ENCODE measurements at places on chromosomes 5 and 9.
A peak's percentile ranks its signal among the peaks of the same experiment; 100 is the strongest.

DNA sequence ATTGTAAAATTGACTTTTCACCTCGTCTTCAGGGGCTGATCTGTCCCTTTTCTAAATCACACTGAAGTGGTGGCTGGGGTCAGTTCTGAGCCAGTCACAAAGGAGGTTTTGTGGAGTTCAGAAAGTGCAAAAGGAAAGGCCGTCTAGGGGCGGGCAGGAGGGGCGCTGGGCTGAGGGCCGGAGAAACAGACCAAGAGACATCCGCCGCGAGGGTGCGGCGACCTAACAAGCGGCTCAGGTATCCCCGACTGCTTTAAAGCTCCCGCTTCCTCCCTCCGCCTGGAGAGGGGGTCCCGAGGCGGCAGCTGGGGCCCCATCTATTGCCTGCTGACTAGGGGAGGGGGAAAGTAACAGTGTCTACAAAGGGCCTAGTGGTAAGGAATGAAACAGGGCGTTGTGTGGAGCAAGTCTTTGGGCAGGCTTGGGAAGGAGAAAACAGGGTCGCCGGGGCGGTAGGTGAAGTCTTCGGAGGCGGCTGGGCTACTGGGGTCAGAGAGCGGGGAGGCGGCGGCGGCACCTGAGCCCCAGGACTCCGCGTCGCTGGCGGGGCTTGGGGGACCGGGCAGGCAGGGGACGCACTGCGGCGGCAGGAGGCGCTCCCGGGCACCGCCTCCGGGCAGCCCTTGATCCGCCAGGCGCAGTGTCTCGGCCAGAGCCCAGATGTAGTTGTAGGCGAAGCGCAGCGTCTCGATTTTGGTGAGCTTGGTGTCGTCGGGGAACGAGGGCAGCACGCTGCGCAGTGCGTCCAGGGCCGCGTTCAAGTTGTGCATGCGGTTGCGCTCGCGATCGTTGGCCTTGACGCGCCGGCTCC is 950 bp downstream of the NEUROG1 start:
- no peak for DNase-seq

DNA sequence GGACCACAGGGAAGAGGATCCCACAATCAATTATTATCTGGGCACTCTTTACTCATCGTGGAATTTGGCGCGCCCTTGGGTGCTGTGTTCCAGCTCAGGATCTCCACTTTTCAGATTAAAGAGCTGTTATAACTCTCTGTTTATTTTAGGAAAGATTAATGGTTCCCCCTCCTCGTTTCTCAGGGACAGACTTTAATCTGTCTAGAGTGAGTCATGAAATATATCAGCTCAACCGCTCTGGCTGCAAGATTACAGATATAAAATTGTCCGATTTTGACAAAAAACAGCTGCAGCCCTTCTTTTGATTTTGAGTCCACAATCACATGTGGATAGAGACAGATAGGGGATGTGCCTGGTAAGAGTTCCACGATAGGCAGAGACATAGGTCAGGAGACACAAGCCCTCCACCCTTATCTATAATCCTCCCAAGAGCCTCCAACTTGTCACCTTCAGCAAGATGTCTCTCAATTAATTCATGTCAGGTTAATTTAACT is 77.6 kb upstream of the ANKRD55 start:
- DNase-seq: no peak

DNA sequence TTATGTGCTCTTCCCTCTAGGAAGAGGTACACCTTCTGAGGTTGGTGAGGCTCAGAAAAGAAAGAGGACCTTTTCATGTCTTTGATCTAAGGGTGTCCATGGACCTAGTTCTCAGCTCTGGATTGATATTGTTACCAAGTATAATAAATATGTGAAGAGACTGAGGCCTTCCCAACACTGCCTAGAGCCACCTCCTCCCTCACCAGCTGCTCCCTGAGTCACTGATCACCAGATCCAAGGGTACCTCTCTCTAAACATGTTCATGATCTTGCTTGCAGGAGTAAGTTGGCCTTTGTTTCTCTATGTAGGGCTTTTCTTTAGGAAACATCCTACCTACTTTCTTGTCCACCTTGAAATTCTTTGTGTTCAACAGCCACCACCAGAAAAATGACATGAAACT is 218.8 kb upstream of the ADRA1B start:
- no peak for DNase-seq

DNA sequence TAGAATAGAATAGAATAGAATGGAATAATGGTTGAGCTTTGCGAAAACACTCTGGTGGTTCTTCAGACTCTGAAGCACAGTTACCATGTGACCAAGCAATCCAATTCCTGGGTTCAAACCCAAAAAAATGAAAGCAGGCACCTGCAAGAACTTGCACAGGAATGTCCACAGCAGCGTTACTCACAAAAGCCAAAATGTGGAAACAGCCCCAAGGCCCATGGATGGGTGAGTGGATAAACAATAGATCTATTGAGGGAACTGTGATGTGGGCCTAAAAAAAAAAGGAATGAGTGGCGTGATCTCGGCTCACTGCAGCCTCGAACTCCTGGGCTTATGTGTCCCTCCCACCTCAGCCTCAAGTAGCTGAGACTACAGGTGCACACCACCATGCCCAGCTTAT is 21.4 kb upstream of the TMEM250 start:
- DNase-seq: no peak

DNA sequence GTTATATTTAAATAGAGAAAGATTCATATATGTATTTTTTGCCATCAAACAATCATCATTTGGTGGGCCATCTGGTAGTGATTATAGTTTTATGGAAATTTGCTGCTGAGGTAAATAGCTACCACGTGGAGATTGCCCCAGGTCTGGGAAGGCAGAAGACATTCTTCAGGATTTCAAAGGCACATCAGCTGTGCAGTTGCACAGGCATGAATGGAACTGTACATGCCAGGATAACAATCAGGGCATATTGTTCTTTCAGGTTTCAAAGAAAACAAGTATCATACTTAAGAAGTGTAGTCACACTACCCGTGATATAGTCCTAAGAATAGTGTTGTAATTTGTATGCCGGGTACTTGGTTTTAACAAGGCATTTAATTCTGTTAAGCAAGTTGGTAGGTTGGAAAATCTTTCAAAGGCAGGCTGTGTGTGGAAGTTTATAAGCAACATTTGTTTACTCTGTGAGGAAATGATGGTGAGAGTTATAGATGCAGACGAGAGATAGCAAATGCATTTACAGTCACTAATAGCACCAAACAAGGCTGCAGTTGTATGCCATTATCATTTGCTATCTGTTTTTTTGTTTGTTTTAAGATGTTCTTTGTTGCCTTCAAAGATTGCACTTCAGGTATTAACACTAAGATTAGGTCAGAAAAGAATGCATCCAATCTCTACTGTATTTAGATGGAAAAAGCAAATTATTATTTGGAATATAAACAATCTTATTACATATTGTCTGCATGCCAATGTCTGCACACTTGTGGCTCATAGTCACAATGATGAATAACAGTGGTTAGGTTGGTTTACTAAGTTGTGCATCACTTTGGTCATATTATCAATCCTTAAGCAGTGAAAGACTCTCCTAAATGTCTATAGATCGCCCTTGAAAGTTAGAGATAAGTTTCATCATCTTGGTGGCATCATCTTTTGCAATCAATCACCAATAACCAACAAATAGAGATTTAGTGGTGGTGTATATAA is 55.3 kb downstream of the RPS23 start:
- DNase-seq: no peak

DNA sequence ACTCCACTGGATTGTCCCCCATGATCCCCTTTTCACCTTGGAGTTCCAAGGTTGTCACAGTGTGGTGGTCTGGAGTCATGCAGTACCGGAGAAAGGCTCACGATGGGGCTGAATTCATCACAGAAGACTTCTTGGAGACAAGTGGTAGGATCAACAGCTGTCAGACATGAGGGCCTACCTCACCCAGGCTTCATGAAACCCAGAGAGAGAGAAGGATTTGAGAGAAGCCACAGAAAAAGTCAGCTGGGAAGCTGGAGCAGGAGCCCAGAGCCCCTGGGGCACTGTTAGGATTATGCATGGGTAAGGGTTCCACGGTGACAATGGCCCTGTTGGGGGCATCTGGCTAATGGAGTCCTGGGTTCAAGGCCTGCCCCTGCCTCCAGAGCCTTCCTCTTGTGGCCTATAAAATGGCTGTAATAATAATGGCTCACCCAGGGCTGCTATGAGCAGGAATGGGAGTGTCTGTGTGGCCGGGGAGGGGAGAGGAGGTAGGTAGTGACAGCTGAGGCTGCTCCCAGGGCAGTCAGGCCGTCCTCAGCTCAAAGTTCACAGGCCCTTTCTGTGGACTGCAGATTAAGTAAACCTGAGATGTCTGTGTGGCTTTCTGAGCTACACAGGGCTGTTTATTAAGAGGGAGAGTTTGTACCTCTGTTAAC is 910 bp downstream of the TRIM14 start:
- no peak for DNase-seq

- DNase-seq: no peak
Observed at GRCh38 chr5:50738864-50739263, 72.4 kb downstream of the PARP8 start.

DNA sequence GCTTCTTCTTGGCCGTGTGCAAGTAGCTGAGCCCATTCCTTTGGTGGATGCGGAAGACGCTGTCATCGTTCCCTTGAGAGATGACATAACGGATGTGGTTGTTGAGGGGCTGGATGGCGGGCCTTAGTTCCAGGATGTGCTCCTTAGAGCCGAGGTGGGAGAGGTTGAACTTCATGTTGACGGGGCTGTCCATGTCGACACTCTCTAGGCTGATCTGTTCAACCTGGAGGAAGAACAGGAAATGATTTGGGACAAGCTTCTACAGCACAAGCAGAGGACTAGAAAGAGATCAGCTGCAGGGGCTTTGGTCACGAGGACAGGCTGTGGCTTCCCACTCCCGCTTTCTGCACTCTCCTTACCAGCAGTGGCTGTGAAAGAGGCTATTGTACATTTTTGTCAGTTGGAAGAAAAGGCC is 176.0 kb downstream of the SLC12A2 start:
- no peak for DNase-seq

- no peak for DNase-seq
Observed at GRCh38 chr5:122184676-122185255, 55.4 kb downstream of the ZNF474 start.

GRCh38 chr5:63401436-63402046 is 560.7 kb downstream of the HTR1A start:
- peak; percentile 39 for DNase-seq

DNA sequence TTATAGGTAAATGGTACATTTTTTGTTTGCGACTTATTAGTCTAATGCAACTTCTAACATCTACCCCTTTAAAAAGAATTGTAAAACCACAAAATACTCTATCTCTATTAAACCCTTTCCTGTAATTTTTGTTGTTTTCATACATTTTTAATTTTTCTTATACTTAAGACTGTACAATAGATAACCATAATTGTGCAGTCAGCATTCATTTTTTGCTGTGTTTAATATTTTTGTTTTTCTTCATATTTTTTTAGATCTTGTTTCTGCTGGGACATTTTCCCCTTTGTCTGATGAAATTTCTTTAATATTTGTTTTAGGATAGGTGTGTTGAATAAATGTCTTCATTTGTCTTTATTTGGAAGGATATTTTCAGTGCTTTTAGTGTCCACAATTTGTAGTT is 19.9 kb downstream of the OR1J1 start:
- DNase-seq: no peak

DNA sequence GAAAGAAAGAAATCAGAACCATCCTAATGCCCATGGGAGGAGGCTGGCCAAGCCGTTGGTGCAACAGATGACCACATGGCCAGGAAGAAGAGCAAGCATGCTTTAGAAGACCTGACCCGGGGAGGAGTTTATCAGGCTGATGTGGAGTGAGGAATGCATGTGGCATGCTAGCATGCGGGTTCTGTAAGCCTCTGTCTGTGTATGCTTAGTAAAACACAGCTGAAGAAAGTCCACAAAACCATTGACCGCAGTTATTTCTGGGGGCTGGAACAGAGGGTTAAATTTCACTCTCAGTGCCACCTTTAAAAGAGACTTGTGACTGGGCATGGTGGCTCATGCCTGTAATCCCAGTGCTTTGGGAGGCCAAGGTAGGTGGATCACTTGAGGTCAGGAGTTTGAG is 19.1 kb downstream of the GFI1B start:
- DNase-seq: no peak

GRCh38 chr9:6219040-6219439 is 3.4 kb downstream of the IL33 start:
- no peak for DNase-seq

DNA sequence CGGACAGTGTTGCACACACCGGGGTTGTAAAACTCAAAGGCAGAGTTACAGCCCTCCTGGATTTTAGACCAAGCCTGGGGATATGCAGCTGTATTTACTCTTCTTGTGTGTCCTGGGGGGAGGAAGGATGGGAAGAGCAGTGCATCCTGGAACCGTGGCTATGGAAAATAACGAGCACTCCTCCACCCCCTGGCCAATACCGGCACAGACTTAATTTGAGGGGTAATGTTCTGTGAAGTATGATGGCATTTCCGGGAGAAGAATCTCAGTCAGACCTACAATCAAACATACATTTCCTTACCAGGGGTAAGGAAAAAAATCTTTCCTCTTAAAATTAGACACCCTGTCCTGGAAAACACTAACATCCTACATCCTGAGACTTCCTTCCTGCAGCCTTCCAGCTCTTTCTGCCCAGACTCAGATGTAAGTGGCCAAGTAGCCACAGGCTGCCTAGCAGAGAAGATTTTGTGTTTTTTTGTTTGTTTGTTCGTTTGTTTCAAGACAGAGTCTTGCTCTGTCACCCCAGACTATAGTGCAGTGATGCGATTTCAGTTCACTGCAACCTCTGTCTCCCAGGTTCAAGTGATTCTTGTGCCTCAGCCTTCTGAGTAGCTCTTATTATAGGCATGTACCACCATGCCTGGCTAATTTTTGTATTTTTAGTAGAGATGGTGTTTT is 11.0 kb upstream of the ERMP1 start:
- no peak for DNase-seq

GRCh38 chr9:16145196-16145950 is 592.5 kb downstream of the CCDC171 start:
- no peak for DNase-seq

DNA sequence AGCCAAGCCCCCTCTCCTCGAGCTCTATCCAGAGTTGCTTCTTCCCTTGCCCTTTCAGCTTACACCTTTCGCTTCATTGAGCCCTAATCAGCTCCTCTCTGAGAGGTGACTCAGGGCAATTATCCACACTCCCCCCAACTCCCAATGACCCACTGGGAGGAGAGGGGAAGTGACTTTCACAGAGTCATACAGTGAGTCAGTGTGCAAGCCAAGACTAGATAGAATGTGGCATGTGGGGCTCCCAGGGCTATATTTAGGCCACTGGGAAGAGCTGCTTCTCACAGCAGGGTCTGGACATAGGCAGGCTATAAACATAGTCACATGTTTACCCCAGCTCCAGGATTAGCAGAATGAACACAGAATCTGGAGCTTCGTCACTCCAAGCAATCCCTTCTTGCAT is 57.4 kb downstream of the NRG2 start:
- no peak for DNase-seq

DNA sequence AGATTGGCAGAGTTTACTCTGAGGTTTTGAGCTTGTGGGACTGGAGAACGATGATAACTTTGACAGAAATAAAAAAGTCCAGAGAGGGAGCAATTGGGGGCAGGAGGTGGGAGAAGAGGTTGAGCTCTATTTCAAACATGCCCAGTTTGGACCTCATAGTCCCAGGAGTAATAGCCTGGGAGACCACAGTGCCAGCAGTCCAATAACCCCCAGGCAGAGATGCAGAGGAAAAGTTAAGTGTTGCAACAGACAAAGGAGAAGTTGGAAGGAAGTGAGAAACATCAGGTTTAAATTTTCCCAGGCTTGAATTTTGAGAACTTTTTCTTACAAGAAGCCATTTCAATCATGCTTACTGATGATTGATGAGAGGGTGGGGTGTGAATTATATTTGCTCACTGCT is 117.0 kb upstream of the GHR start:
- no peak for DNase-seq

Measured in NCI-H187 (cell line).